Uterus (tissue), 4 donors: ENCODE measurements at places on chromosomes 1 and 21. TPM values are rescaled to one million over a fixed set of nuclear protein-coding genes. Genes with fewer than 3 reads are reported as not detected.

GRCh38 chr1:83929184-83929583, 69.7 kb downstream of the TTLL7 start:
- H3K27ac ChIP-seq: no peak overlapping the region
- H3K27me3 ChIP-seq: no peaks in the 10 kb centered on the region
- no peaks in the 10 kb centered on the region for H3K36me3 ChIP-seq
- no peak overlapping the region for H3K4me3 ChIP-seq
- no peaks in the 10 kb centered on the region for H3K4me1 ChIP-seq

DNA sequence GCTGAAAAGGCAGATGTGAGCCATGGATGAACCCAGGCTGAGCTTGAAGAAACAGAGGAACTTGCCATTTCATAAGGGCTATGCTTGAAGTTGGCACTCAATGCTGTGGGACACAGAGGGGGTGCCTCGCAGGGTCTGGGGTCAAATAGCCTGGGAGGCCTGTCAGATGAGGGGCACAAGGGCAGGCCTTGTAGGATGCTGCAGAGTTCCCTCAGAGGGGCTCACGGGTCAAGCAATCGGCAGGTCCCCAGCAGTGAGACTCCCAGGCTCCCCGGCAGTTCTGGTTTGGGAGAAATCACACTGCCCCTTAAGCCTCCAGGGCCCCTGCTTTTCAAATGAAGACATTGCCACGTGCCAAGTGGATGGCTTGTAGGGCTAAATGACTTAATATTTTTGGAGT, 116.7 kb upstream of the GRIK3 start:
- H3K27ac ChIP-seq: no peak overlapping the region
- DNase-seq: no peak
- H3K4me3 ChIP-seq: no peak overlapping the region
- H3K36me3 ChIP-seq: no peaks in the 10 kb centered on the region
- H3K27me3 ChIP-seq: no peaks in the 10 kb centered on the region

DNA sequence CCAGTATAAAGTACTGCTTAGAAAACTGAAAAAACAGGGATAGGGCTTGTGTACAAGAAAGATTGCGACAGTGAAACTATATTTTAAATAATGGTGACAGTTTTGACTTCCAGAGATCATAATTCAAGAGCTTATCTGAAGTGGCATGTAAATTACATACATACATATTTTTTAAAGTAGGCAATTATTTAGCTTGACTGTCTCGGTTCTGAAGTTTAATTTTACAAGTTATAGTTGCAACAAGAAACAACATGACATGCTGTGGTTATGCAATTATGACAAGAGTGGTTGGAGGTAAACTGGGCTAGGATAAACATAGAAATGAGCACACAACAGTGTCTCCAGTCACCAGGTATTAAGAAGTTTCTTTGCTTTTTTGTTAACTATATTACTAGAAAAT, 4.1 kb downstream of the C1orf21 start:
- no peaks in the 10 kb centered on the region for H3K36me3 ChIP-seq
- no peaks in the 10 kb centered on the region for H3K27me3 ChIP-seq
- H3K4me1 ChIP-seq: peaks cover 6% of the 10 kb centered on the region

- H3K27ac ChIP-seq: no peak overlapping the region
- H3K4me3 ChIP-seq: no peak overlapping the region
- H3K36me3 ChIP-seq: no peaks in the 10 kb centered on the region
- DNase-seq: no peak
- H3K27me3 ChIP-seq: no peaks in the 10 kb centered on the region
- no peaks in the 10 kb centered on the region for H3K4me1 ChIP-seq
These were observed 116.4 kb upstream of the KCNJ15 start for GRCh38 chr21:38140207-38140903.

The BEND5 gene
- total RNA-seq: 6.4 TPM

The DEPDC1 gene
- total RNA-seq: 5.6 TPM
